Panc1 (cell line): ENCODE measurements at places on chromosomes 4 and X. TPM values are rescaled to one million over a fixed set of nuclear protein-coding genes. Genes with fewer than 3 reads are reported as not detected.

The KCNIP4 gene
- total RNA-seq: not detected

The LUZP4 gene
- total RNA-seq: not detected

The SATL1 gene
- not detected for total RNA-seq

The HPSE gene
- 2.6 TPM for total RNA-seq

The FAM200B gene
- 15.2 TPM for total RNA-seq

The MAGEB17 gene
- total RNA-seq: not detected

DNA sequence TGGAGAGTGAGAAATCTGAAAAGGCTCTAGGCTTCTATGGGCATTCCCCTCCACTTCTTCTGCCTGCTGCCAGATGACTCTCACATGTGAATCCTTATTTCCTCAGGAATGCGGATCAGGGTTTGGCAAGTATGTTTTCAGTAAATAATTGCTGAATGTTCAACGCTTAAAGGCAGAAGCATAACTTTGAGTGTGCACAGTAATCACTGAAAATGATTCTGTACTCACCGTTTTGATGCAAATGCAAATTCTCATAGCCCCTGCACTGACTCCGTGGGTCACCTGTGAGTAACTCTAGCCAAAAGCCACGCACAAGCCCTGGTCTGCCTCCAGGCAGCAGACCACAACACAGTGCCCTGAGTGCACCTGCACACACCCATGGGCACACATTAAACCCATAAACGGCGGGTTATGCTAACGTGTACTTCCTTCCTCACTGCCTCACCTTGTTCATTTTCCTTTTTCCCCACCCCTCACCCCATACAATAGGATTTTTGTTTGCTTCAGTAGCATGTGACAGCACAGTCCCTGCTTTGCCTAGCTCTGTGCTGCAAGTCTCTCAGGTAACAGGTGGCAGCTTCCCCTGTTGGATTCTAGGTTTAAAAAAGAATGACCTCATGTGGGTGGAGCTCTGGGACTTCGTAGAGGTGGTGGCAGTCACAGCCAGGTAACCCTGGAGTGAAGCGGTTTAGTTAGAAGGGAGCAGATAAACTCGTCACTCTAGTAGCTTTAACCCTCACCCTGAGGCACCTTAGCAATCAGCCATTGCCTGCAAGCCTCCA lies at the start of gene ARHGEF38:
TSS of gene ARHGEF38 (plus strand) at position 656 of the 782 bp plus-strand sequence. CDS start 146 bp downstream, outside the sequence.
- DNase-seq: no peak

DNA sequence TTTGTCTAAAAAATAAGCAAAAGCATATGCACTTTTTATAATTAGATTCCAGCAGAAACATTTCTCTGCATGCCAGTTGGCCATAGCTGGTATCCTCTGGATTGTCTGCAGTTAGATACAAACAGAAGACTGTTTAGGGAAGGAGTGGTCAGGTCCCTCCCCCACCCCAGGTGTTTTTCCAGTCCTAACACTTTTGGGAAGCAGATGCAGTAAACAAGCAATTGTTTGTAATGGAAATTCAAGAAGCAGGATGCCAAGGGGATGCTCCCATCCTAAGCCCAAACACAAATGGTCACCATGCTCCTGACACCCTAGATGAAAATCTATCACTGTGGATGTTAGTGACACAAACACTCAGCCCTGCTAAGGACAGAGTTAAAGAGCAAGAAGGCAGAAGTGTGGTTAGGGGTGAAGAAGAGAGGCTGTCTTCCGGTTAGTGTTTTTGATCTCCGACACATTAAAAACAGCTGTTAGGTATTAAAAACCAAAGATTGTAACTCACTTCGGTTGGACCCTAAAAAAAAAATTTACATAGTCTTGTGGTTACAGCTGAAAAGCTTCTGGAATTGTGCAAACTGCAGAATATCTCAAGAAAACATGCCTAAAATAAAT lies 7.9 kb downstream of the LEF1 start:
- no peak for DNase-seq

- no peak for DNase-seq
Measured at GRCh38 chrX:20378233-20378920, 111.7 kb upstream of the RPS6KA3 start.

GRCh38 chrX:155592331-155592730 lies 20.4 kb downstream of the TMLHE start:
- DNase-seq: no peak

- no peak for DNase-seq
Measured at GRCh38 chrX:41808047-41808446, 84.1 kb downstream of the GPR82 start.

DNA sequence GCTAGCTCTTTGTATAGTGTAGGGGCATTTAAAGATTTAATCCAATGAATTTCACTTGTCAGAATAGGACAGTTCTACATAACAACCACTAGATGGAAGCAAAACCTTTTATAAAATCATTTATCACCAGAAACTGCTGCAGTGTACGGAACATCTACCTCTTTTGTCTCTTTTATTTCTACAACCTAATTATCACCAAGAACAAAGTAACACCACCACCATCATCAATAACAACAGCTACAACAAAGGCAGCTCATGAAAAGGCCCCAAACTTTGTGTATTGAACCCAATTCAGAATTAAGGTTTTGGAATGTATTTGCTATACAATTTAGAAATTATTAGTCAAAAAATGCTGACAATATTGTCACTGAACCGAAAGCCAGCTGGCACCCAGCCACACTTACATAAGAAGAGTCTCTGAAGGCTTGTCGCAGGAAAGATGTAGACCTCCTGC lies 260.9 kb upstream of the RPS6KA3 start:
- DNase-seq: no peak

- DNase-seq: no peak
Measured at GRCh38 chrX:82335772-82336171, 1133.9 kb downstream of the SH3BGRL start.

GRCh38 chrX:14355556-14355955 lies 173.8 kb upstream of the GLRA2 start:
- DNase-seq: no peak

DNA sequence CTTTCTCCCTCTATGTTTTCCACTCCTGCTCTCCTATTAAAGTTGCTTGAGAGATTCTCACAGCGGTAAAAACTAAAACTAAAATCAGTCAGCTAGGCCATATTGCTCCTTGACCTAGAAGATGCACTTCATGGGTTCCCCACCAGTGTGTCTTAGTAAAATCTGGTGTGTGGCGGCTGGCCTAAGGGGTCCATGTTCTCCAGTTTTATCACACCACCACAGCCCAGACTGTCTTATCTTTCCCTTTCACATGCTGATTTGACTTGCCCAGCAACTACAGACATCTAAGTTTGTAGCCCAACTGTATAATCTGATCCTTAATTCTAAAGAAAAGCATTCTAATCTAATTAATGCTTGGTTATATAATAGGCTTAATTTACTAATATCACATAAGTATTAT lies 68.0 kb downstream of the ATP8A1 start:
- no peak for DNase-seq

DNA sequence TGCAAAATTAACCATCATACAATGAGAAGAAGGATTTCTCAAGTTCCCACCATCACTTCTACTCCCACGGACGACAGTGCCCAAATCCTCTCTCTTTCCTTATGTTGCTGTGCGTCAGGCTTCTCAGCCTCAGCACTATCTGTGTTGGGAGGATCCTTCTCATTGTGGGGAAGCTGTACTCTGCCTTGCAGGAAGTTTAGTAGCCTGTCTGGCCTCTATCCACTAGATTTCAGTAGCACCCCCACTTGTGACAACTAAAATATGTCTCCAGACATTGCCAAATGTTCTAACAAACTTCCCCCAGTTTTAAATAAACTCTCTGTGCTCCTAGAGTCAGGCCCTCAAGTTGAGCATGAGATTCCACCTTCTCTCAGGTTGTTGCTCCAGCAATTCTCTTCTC lies 545.9 kb upstream of the ZFP42 start:
- no peak for DNase-seq

DNA sequence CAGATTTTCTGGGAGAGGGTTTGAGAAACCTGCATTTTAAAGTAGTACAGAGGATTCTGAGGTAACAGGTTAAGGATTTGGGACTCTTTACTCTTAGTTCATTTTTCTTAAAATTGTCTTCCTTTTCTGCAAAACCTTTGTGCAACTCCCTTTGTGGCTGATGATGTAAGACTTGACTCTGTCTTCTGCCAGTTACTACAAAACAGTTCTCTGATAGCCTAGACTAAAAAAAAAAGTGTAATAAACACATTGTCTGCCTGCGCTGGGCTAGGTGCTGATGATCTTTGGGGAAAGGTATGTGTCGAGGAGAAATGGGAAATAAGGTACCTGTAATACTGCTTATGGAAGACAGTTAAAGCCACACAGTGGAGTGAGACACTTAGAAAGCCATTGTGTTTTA lies 28.7 kb downstream of the IL13RA1 start:
- no peak for DNase-seq

GRCh38 chr4:150713251-150713650 lies 131.3 kb downstream of the MAB21L2 start:
- DNase-seq: no peak

DNA sequence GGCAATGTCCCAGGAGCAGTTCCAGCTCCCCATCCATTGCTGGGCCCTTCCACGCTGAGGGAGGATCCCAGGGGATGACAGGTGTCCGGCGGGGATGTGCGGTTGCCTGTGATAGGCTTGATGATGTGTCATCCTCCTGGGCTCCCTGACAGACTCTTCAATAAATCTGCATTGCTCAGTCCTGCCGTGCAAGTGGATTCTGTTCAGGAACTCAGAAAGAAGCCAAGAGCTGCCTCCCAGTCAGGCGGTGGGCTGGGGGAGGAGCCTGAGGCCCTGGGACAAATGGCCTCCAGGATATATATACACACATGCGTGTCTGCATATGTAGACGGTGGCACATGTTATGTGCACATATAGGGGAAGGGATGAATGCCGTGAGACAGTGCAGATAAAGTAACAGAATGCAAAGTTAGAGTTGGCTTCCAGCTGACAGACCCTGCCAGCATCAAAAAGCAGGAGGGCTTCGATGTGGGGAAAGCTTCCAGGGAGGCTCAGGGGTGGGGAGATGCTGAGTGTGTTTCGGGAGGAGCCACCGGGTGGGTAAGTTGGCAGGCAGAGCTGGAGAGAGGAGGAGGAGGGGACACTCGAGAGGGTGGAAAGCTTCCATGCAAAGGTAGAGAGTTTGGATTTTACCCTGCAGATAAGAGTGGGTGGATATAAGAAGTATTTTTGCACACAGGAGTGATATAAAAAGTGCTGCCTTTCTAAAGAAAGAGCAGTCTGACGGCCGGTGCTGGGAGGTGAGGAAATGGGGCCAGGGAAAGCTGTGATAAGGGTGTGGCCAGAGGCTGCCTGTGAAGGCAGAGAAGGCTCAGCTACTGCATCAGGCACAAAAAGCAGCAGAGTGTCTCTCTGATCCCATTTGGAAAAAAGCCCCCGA lies 28.5 kb upstream of the CRMP1 start:
- no peak for DNase-seq

- DNase-seq: no peak
Measured at GRCh38 chr4:131304686-131305085, 1844.4 kb upstream of the PCDH10 start.
